ENCODE measurements at places on chromosomes 5 and 9. TPM values are rescaled to one million over a fixed set of nuclear protein-coding genes. Genes with fewer than 3 reads are reported as not detected.
A peak's percentile ranks its signal among the peaks of the same experiment; 100 is the strongest.

DNA sequence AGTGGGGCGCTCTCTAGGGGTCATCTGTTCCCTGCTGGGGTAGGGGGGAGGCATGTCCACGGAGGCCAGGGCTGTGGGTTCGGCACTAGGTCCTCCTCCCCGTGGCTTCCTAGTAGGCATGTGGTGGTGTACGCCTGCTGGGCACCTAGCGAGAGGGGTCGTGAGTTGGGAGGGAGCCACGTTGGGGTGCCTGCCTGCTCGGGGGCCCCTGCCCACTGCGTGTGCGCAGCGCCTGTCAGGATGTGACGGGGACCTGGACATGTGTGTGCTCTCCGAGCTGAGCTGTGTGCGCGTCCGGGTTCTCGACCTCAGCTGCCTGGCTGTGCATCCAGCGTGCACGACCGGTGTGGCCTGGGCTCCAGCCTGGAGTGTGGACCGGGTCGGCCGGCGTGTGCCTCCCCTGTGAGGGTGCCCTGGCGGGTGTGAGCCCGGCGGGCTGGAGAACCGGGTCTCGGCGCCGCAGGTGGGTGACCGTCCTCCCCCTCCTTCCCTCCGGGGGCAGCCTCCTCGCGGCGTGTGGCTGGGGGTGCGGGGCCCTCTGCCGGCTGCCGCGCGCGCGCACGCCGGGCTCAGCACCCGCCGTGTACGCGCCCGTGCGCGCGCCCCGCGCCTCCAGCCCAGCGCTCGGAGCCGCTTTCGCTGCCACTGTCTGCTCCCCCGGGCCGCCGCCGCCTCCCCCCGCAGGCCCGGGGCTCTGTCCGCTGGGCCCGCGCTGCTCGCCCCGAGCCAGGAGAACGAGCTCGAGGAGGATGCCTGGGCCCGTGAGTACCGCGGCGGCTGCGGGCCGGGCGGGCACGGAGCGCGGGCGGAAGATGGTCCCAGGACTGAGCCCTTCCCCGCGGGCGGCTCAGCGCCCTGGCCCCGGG, at the start of gene PRR7:
Gene PRR7, plus strand, starts transcription at position 615 of the 866 bp plus-strand sequence. CDS start 8,254 bp downstream, outside the sequence.
- DNase-seq = peak; percentile 94

- no peak for DNase-seq
These were observed 19.3 kb upstream of the SMIM32 start for GRCh38 chr5:136212252-136212721.

The CDH6 gene
- 55.5 TPM for total RNA-seq

The PPP3R2 gene
- total RNA-seq = not detected

The EMB gene
- 11.5 TPM for total RNA-seq

The SLC36A3 gene
- total RNA-seq = not detected

GRCh38 chr5:38871058-38871605, 25.3 kb downstream of the OSMR start:
- no peak for DNase-seq

The SERINC5 gene
- 41.5 TPM for total RNA-seq

DNA sequence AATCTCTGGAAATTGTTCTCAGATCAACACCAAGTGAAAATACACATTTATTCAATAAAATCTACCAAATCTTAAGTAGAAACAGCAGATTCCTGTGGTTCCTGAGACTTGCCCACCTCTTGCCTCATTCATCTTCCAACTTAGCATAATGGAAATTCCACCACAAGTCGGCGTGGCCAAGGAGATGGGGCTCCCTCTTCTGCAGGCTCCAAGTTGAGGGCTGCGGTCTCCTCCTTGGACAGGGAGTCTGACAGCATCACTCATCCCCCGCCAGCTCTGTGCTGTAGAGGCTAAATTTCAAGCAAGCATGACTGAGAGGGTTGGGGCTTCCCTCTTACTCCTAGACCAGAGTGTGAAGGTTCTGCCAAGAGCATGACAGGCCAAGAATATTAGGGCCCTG, 273.7 kb downstream of the DIRAS2 start:
- no peak for DNase-seq

DNA sequence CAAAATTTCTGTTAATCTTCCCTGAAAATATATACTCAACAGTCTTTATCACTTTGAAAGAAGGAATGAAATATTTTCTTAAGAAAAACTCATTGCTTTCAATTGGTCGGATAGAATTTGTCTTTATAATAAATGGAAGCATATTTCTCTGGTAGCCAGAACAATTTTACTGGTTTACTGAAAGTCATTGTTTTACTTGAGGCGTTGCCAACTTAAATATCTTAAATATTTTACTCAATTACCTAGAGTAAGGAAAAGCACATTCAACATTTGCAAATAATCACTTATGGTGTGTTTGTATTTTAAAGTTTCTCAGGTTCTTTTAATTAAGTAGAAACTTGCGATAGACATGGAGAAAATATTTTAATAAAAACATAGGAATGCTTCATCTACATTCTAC, 1181.7 kb downstream of the EFNA5 start:
- DNase-seq = no peak

The HAVCR2 gene
- total RNA-seq = not detected

The ENHO gene
- 1.6 TPM for total RNA-seq

GRCh38 chr5:139118804-139119203, 79.4 kb downstream of the SIL1 start:
- no peak for DNase-seq

GRCh38 chr9:10079284-10079964, 533.4 kb downstream of the PTPRD start:
- no peak for DNase-seq

GRCh38 chr5:10778179-10778910, 17.3 kb upstream of the DAP start:
- no peak for DNase-seq

- DNase-seq = no peak
These were observed 181.5 kb upstream of the RAI14 start for GRCh38 chr5:34474573-34475021.

- no peak for DNase-seq
These were observed 289.1 kb upstream of the EDIL3 start for GRCh38 chr5:84673785-84674184.

DNA sequence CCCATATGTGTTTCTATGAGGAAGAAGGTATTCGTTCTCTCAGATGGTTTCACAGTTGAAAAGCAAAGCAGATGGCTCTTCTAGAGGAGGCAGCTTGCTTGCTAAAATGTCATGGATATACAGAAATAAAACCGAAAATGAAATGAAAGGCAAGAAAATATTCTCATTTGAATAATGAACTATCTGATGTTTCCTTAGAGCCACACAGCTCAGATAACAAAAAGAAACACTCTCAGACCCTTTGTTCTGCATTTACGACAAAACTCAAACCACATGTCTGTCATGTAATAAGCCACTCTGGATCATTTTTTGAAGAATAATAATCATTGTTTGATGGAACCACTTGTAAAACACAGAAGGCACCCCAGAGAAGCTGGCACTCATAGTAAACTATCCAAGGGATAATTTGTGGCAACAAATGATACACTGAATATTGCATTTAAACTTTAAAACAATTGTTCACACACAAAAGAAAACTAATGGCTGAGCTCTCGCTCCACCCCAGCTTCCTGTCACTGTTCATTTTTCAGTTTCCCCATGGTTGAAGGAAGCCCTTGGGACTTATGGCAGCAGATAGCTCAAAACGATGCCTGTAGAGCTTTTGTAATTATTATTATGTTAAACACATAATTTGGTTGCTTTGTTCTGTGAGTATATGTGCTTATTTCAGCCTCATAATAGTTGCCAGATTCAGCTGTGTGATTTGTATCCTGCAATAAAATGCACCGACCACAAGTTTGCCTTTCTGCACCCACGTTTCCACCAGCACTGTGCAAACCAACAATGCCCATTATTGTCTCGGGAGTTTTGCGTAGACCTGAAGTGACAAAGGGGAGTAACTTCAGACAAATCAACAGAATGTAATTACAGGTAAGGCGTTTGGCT, 256.0 kb downstream of the TMEM167A start:
- DNase-seq = no peak

- no peak for DNase-seq
These were observed 155.3 kb upstream of the GNA14 start for GRCh38 chr9:77803423-77803822.

DNA sequence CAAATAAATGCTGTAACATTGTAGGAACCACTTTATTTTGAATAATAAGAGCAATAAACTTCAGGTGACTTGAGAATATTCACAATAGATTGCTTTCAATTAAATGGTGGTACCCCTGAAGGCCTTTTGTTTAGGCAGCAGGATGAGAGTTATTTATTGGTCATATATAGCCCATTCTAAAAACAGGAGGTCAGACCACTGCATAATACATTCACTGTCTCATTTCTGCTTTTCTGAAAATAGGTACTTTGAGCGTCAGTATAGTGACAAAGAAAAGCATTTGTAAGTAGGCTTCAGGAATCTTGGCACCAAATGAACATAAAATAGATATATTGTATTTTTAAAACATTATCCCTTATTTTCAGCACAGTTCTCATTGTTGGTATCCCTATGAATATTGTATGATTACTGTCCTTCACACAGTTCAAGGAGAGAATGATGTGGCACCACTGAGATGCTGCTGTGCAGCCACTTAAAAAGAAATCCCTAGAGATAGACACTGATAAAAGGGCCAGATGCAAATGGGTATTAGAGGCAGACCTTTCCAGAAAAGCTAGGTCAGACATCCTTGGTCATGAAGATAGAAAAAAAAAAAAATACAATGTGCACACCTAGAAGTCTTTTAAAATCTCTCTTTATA, 381.8 kb upstream of the ST8SIA4 start:
- no peak for DNase-seq

Data from chondrocyte (in vitro differentiated cells).